ENCODE measurements at places on chromosomes 16 and 17. TPM values are rescaled to one million over a fixed set of nuclear protein-coding genes. Genes with fewer than 3 reads are reported as not detected.
A peak's percentile ranks its signal among the peaks of the same experiment; 100 is the strongest.

GRCh38 chr17:76053246-76054111 lies 18.8 kb downstream of the SRP68 start:
- H3K27me3 ChIP-seq: no peaks in the 10 kb centered on the region
- no peaks in the 10 kb centered on the region for H3K36me3 ChIP-seq
- H3K4me1 ChIP-seq: peaks cover 2% of the 10 kb centered on the region
- DNase-seq: no peak

- H3K27me3 ChIP-seq: peaks cover 7% of the 10 kb centered on the region
- H3K27ac ChIP-seq: no peak overlapping the region
- no peak for DNase-seq
- no peaks in the 10 kb centered on the region for H3K36me3 ChIP-seq
- H3K4me1 ChIP-seq: no peaks in the 10 kb centered on the region
Observed at GRCh38 chr17:48484850-48485249, 46.0 kb downstream of the HOXB1 start.

DNA sequence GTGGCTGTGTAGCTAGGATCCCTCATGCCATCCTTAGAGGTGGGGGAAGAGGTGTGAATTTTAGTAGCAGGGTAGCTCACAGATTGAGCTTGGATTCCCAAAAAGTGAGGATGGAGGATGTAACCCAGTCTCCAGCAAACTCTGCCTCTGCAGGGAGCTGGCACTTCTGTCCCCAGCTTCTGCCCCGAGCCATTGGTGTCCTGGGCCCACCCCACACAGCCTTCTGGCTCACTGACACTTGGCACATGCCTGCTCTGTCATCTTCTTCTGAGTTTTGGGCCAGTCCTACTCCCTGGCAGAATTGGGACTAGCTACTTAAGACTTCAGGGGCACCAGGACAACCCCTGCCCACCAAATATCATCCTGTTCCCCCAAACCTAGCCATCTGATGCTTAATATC lies 2.3 kb downstream of the CACNG5 start:
- H3K36me3 ChIP-seq: no peaks in the 10 kb centered on the region
- peaks cover 47% of the 10 kb centered on the region for H3K4me1 ChIP-seq
- peaks cover 14% of the 10 kb centered on the region for H3K27me3 ChIP-seq
- H3K27ac ChIP-seq: peak overlapping the region; percentile 63

DNA sequence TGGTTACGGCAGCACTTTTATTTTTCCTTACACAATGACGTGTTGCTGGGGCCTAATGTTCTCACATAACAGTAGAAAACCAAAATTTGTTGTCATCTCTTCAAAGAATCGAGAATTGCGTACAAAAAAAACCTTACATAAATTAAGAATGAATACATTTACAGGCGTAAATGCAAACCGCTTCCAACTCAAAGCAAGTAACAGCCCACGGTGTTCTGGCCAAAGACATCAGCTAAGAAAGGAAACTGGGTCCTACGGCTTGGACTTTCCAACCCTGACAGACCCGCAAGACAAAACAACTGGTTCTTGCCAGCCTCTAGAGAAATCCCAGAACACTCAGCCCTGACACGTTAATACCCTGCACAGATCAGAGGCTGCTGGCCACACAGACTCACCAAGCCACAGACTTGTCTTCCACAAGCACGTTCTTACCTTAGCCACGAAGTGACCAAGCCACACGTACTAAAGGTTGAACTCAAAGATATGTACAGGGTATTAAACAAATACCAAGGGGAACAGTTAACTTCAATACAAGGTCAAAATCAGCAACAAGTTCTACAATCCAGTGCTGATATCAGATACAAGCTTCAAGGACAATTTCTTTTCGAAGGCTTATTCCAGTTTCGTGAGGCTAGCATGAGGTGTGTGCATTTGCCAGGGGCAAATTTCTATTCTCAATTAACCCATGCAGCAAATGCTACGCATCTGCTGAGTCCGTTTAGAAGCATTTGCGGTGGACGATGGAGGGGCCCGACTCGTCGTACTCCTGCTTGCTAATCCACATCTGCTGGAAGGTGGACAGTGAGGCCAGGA lies 2.4 kb downstream of the ACTG1 start:
- H3K4me1 ChIP-seq: peaks cover 9% of the 10 kb centered on the region
- peaks cover 33% of the 10 kb centered on the region for H3K27me3 ChIP-seq
- peak overlapping the region; percentile 100 for H3K4me3 ChIP-seq
- peak overlapping the region; percentile 91 for H3K27ac ChIP-seq
- H3K36me3 ChIP-seq: peaks cover 29% of the 10 kb centered on the region
- no peak for DNase-seq

- peak; percentile 32 for DNase-seq
- H3K27ac ChIP-seq: no peak overlapping the region
- H3K36me3 ChIP-seq: no peaks in the 10 kb centered on the region
- peaks cover 4% of the 10 kb centered on the region for H3K4me1 ChIP-seq
Observed at GRCh38 chr17:47315451-47316266, 8.1 kb upstream of the EFCAB13 start.

DNA sequence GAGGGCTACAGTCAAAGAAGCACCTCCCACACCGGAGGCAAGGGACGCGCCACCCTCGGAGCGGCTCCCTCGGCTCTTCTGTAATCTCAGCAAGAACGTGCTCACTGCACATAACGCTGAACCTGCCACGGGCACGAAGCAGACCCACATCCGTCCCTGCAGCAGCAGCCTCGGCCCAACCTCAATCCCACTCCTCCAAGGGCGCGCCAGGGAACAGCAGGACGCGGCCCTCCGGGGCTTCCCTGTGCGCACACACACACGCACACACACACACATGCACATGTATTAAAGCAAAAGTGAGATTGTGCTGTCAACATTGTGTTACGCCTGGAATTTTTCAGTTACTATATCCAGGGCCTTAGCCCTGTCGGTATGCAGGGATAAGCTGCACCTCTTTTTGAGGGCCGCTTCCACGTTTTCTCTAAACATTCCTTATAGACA lies 54.0 kb downstream of the TBC1D16 start:
- H3K4me1 ChIP-seq: peaks cover 29% of the 10 kb centered on the region
- no peaks in the 10 kb centered on the region for H3K36me3 ChIP-seq
- no peak overlapping the region for H3K27ac ChIP-seq
- H3K27me3 ChIP-seq: peaks cover 8% of the 10 kb centered on the region

GRCh38 chr17:75295201-75296158 lies 6.2 kb upstream of the SLC25A19 start:
- H3K36me3 ChIP-seq: no peaks in the 10 kb centered on the region
- H3K4me1 ChIP-seq: no peaks in the 10 kb centered on the region
- no peak for DNase-seq
- H3K4me3 ChIP-seq: no peak overlapping the region

Gene RAB11FIP4
- total RNA-seq: 103 TPM

DNA sequence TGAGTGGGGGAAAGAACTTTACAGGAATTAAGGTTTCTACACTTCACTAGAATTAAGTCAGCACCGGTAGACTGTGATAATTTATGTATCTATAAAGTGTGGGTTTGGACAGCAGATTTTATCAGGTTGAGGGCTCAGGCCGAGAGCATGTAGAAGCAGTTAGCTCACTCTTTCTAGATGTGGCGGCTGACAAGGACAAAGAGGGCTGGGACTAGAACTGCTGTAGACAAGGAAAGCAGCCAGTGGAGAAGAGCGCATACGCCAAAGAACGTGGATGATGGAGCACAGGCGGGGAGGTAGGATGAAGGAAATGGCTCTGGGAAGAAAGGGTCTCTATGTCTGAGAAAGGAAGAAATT lies 504 bp upstream of the GOSR1 start:
- peak overlapping the region; percentile 98 for H3K27ac ChIP-seq
- H3K36me3 ChIP-seq: no peaks in the 10 kb centered on the region
- no peak for DNase-seq
- peaks cover 8% of the 10 kb centered on the region for H3K4me1 ChIP-seq
- peaks cover 3% of the 10 kb centered on the region for H3K27me3 ChIP-seq
- H3K4me3 ChIP-seq: peak overlapping the region; percentile 97

Measured in glutamatergic neuron (in vitro differentiated cells).